Right kidney (tissue), 9 donors: ENCODE measurements at places on chromosomes 3 and 15.

GRCh38 chr3:69032142-69032541, 18.7 kb upstream of the EOGT start:
- no peak for DNase-seq

DNA sequence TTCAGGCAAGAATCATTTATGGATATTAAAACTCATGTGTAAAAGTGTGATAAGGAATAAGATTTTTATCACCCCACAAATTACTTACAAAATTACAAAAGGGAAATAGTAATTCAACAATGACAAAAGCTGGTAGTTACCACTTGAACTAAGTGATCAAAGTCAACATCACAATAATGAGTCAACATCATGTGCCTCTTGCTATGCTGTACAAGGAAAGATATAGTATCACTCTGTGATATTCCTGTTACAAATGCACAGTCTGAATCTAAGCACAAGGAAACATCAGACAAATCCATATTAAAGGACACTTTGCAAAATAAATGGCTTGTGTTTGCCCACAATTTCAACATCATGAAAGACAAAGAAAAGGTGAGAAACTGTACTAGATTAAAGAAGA, 90.5 kb upstream of the PLCL2 start:
- DNase-seq: no peak

GRCh38 chr15:47965297-47965696, 155.5 kb upstream of the SLC24A5 start:
- DNase-seq: no peak

DNA sequence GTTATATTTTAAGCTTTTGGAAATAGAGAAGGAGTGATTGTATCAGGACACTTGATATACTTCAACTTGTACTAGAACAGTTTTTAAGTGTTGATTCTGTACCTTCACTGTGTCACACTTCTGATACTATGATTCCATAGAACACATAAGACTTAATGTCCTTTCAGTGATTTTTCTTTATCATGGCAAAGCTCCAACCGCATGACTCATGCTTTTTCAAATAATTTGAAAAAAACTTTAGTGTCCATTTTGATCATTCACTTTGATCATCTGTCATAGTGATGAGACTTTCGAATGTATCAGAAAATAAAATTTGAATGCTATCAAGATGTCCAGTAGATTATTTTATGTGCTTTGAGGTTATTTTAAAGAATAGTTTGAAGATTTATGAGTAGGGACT, 32.0 kb downstream of the AP4E1 start:
- DNase-seq: no peak

- DNase-seq: no peak
These were observed 105.9 kb downstream of the TOP2B start for GRCh38 chr3:25558796-25559195.

DNA sequence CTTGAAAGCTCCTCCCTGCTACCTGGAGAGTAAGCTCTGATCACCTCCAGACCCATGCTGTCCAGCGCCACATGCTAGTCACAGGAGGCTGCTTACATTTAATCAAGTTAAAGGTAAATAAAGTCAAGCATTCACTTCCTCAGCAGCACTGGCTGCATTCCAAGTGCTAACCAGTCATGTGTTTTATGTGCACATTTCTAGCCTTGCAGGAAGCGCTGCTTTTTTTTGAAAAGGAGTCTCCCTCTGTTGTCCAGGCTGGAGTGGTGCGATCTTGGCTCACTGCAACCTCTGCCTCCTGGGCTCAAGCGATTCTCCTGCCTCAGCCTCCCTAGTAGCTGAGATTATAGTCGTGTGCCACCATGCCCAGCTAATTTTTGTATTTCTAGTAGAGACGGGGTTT, 279.2 kb downstream of the GABRG3 start:
- no peak for DNase-seq

GRCh38 chr3:119145500-119146167, at the start of gene TEX55:
TEX55 (plus strand) TSS chr3:119146165; CDS start chr3:119146190, 25 bp downstream.
- peak; percentile 28 for DNase-seq

GRCh38 chr3:53142986-53143385, 12.8 kb upstream of the RFT1 start:
- DNase-seq: no peak

- no peak for DNase-seq
These were observed 54.7 kb downstream of the RPL22L1 start for GRCh38 chr3:170815340-170815739.

GRCh38 chr3:146517684-146518435, 26.5 kb downstream of the PLSCR1 start:
- no peak for DNase-seq

DNA sequence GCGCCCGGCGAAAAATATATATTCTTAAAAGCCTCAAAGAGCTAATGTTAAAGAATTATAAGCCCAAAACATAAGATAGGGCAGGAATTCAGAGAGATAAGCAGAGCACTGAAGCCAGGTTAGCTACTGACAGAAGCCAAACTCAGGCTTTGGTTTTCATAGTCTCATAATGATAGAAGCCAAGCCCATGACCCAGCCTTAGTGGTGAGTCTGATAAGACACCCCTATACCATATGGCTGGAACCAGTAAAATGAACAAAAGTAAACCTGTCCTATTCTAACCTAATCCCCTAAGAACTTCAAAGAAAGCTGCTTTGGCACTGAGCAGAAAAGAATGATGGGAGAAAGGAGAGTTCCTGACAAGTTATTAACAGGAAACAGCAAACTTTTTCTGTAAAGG, 25.9 kb downstream of the MYO9A start:
- no peak for DNase-seq

DNA sequence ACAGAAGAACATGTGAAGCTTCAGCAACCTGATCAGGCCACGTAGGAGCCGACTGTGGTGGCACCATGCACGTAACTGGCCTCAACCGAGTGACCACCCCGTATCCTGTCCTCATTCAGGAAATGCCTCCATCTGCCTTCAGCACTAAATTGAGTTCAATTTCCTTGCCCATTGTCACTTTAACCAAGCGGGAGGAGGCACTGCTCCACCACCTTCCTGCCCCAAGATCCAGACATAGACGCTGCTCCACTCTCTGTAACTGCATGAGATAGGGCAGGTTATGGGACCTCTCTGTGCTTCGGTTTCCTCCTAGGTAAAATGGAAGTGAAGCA, 80.1 kb upstream of the POMGNT2 start:
- no peak for DNase-seq

GRCh38 chr15:92107510-92107909, 254.0 kb downstream of the SLCO3A1 start:
- DNase-seq: no peak

DNA sequence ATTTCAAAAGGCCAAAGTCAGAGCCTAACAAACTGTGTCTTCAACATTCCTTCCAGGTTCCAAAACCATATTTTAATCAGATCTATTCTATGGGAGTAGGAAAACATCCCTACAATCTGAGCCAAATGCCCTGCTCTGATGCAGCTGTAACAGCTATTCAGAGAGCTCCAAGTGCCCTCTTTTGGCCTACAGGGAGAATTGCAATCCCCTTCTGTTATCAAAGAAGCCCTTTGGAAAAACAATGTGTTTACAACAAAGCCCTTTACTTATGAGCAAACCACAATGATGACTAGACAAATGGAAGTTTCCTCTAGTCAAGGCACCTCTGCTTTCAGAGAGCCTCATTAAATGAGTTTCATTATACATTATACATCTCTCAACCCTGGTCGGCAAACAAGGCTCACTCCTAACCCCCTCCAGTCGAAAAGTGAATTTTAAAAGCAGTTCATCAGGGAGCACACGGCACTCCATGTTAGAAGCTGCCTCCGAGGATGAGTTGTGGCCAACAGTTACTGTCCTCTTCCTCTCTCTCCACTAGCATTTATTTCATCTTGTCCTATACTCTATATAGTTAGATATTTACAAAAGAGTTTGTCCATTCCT, 42.6 kb upstream of the TMCO5A start:
- peak; percentile 22 for DNase-seq

GRCh38 chr3:61087465-61087864, 163.8 kb downstream of the FHIT start:
- no peak for DNase-seq

DNA sequence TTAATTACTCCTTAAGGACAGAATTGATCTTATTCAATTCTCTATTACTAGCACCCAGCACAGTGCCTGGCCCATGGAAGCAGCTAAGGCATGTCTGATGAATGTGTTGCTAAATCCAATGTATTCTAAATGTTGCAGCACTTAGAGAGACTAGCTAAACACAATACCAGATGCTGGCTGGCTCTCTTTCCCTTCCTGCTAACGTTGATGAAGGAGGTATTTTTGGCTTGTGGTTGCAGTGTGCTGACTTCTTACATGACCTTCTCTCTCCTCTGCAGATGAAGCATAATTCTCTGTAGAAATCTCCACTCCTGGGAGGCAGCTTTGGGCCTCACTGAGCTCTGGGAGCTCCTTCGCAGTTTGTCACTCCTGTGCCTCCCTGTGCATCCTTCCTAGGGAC, 183.6 kb downstream of the PEX5L start:
- DNase-seq: no peak

- DNase-seq: no peak
These were observed 132.6 kb upstream of the TBL1XR1 start for GRCh38 chr3:177329854-177330253.

DNA sequence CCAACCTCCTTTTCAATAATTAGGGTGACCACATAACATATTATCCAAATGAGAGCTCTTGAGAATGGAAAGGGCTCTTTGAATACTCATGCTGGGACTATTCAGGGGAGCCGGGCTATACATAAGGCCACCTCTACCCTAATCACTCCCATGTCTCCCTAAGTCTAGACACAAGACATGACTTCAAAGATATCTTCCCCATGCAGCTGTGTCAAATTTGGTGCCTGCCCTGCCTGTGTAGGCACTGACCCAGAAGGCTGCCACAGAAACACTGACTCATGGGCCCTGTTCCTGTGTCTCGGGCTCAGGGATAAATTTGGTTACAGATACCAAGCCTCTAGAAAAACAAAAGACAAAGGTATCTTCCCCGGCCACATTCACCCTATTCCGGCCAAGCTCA, 70.3 kb downstream of the MYLK start:
- DNase-seq: no peak

DNA sequence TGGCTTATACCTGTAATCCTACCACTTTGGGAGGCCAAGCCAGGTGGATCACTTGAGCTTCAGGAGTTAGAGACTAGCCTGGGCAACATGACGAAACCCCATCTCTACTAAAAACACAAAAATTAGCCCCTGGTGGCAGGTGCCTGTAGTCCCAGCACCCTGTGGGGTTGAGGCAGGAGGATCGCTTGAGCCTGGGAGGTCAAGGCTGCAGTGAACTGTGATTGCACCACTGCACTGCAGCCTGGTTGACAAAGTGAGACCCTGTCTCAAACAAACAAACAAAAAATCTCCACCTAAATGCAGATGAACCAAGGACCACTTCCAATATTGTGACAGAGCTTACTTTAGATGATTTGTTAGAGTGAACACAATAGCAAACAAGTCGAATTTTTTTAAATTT, 53.7 kb downstream of the TP53BP1 start:
- no peak for DNase-seq

DNA sequence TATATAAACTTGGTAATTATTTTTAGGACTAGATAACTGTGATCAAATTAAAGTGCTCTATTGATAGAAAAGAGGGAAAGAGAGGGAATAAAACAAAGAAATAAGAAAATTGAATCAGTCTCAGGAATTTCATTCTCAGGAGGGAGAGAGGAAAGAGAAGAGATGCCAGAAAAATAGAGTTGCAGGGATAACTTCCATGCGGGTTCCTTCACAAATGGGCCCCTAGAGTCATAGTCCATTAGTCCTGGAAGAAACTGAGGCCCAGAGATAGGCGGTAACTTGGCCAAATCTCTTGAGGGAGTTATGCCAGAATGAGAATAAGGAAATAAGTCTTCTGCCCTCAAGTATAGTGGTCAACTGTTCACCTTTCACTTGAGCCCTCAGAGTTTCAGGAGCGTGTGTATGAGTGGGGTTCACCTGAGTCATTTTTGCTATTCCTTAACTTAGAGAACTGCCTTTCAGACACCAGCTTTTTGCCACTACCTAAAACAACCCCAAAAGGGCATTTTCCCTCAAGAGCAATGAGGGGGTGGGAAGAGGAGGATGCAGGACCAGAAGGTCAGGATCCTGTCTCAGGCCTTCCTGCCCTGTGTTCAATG, 192.6 kb downstream of the MEX3B start:
- no peak for DNase-seq

GRCh38 chr15:78076231-78077052, 1.1 kb downstream of the TBC1D2B start:
- no peak for DNase-seq

DNA sequence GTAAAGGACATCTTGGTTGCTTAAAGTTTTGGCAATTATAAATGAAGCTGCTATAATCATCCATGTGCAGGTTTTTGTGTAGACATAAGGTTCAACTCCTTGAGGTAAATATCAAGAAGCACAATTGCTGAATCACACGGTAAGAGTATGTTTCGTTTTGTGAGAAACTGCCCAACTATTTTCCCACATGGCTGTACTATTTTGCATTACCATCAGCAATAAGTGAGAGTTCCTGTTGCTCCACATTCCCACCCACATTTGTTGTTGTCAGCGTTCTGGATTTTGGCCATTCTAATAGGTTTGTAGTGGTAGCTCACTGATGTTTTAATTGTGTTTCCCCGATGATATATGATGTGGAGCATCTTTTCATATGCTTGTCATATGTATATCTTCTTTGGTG, 118.5 kb upstream of the KCNMB2 start:
- no peak for DNase-seq

GRCh38 chr3:103906304-103906703, 1460.4 kb upstream of the ALCAM start:
- no peak for DNase-seq

DNA sequence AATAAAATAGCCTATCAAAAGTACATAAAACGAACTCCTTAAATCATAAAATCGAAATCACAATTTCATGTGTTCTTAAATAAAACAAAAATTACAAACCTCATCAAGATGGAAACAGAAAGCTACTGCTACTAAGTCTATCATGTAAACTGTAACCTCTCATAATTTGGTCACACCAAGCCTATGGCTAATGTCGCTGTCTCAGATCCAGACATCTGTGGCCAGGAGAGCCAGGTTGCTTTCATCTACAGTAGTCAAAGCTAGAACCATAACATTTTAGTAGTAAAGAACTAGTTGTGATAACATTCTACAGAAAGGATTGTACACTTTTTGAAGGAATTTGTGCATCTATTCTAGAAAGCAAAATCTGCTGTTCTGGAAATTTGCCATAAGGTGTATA, 197.4 kb upstream of the MBNL1 start:
- no peak for DNase-seq

DNA sequence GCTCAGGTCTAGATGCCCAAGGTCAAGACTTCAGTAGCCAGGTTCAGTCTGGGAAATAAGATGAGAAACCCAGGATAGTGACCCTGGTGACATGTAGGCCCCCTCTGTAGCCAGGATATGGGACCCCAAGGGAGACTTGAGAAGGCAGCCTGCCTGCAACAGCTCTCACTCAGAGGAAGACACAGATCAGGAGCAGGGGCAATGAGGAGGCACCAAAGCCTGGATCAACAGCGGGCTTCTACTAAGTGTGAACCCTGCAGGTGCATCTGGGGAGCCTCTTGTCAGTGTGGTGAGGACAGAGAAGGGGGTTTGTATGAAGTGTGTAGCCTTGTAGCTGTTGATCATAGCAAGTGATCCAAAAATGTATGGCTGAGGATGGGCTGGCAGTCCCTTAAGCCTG, 25.4 kb downstream of the PLA2G4F start:
- DNase-seq: no peak

- peak; percentile 14 for DNase-seq
These were observed 1.8 kb downstream of the LMCD1 start for GRCh38 chr3:8503461-8503860.

- DNase-seq: no peak
These were observed 18.7 kb upstream of the HES1 start for GRCh38 chr3:194117104-194117845.

GRCh38 chr3:148450819-148451218, 246.9 kb upstream of the AGTR1 start:
- DNase-seq: no peak
